ENCODE measurements at places on chromosomes 2 and 18. TPM values are rescaled to one million over a fixed set of nuclear protein-coding genes. Genes with fewer than 3 reads are reported as not detected.

ASB18 gene
- total RNA-seq = not detected

CELF4 gene
- total RNA-seq = 3.0 TPM

PIK3C3 gene
- total RNA-seq = 18.6 TPM

PROKR1 gene
- not detected for total RNA-seq

CROCC2 gene
- 0.04 TPM for total RNA-seq

CCDC93 gene
- 28.6 TPM for total RNA-seq

DNA sequence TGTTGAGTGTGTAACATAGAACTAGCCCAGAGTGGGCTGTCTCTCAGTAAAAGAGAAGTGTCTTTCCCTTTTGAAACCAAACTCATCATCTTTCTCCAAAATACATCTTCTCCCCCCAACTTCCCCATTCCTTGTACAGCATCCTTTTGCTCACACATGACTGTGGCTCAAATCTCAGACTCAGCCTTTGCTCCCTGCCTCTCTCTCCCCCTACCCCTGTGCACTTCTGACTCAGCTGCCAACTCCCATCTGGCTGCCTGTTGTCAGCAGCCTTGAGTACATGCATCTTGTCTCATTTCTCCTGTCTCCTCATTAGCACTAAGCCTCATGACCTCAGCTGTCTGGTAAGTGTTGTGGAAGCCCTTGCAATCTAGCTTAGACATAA is 18.1 kb upstream of the MGAT4A start:
- H3K36me3 ChIP-seq = no peaks in the 10 kb centered on the region
- H3K4me3 ChIP-seq = no peak overlapping the region
- no peaks in the 10 kb centered on the region for H3K27me3 ChIP-seq
- DNase-seq = no peak
- no peak overlapping the region for H3K27ac ChIP-seq

DNA sequence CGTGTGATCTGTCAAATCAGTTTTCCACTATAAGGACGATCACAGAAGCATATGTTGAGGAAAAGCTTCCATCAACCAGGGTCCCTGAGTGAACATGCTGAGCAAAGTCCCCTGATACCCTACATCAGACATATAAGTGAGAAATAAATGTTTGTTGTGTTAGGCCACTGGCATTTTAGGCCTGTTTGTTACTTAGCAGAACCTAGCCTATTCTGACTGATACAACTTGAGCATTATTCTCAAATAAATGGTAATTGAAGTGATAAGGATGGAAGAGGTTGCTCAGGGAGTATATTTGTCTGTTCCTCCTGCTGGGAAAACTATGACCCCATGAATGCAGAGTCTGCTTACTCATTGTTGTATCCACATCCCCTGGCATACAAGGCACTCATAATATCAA is 106.4 kb downstream of the LOXHD1 start:
- no peaks in the 10 kb centered on the region for H3K4me1 ChIP-seq
- no peaks in the 10 kb centered on the region for H3K27me3 ChIP-seq
- H3K4me3 ChIP-seq = no peak overlapping the region
- H3K36me3 ChIP-seq = no peaks in the 10 kb centered on the region

DNA sequence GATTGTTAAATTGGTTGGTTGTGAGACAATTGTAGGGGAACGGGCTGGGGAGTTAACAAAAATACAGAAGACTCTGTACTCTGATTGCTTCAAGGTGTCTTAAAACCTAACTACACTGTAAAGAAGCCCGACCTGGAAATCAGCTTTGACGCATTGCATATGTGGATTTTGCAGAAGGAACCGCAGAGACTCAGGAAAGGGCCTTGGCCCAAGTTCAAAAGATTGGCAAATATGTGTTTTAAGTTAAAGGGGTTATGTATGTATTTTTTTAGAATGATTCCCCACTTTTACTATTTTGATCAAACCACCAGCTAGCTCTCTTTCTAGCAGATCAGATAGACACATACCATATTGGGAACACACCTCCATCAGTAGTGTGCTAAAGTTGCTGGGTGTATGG is 18.0 kb upstream of the EDAR start:
- no peak overlapping the region for H3K4me3 ChIP-seq
- no peak for DNase-seq
- no peak overlapping the region for H3K27ac ChIP-seq
- H3K4me1 ChIP-seq = no peaks in the 10 kb centered on the region
- H3K27me3 ChIP-seq = no peaks in the 10 kb centered on the region

DNA sequence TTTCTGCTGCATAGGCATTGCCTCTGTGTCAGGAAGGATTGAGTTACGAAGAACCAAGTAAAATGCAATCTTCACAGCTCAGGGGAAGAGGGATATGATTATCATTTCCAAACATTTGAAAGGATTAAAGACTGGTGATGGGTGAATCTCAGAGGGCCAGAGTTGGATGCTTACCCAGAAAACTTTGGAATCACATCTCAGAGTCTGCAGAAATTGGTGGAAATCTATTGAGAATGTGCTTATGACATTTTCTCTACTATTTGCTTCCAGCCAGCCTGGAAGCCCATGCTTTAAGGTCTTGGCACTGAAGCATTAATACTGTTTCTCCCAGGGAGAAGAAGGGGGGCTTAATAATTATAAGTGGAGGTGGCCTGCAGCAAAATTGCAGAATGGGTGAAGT is 1301.4 kb upstream of the PIK3C3 start:
- DNase-seq = no peak
- no peak overlapping the region for H3K27ac ChIP-seq
- no peaks in the 10 kb centered on the region for H3K4me1 ChIP-seq
- H3K27me3 ChIP-seq = no peaks in the 10 kb centered on the region

DNA sequence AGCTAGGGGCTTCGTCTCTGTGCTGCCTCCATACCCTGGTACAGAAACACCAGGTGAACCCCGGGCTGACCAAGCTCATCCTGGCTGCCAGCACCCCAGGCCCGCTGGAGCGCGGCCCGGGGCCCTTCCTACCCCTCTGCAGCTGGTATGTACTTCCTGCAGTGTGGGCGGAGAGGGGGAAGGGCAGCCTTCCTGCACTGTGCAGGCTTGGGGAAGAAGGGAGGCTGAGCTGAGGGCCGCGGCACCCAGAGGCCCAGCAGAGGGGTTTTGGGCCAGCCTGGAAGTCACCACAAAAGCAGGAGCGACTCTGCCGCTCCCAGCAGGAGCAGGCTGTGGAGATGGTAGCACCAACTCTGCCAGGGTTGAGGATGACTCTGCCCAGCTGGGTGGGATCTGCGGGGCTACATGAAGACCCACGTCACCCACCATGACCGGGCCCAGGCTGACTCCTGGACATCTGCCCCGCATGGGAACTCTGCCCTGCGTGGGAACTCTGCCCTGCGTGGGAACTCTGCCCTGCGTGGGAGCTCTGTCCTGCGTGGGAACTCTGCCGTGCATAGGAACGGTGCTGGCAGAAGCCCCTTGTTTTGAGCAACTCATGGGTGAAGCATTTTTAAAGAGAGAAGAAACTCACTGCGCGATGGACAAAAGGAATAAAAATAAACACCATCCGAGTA is 273.3 kb downstream of the NDUFA10 start:
- no peak overlapping the region for H3K27ac ChIP-seq
- H3K4me3 ChIP-seq = no peak overlapping the region
- no peaks in the 10 kb centered on the region for H3K4me1 ChIP-seq
- H3K27me3 ChIP-seq = no peaks in the 10 kb centered on the region

DNA sequence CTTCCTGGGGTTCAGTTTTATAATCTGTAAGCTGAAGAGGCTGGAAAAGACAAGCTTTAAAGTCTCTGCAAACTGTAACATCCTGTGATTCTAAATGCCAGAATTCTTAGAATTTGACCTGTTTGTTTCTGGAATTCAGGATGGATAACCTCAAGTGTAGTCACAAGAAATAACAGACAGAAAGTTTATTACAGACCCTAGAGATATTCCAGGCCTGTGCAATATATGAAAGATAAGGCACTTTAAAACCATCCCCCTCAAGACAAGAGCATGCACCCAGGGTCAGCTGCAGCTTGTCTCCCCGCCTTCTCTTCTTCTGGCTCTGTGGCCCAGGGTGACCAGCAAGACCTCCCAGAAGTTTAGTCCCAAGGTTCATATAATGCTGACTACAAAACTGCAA is 298.7 kb upstream of the ACVR2A start:
- no peaks in the 10 kb centered on the region for H3K4me1 ChIP-seq
- H3K27ac ChIP-seq = no peak overlapping the region
- no peak for DNase-seq
- H3K36me3 ChIP-seq = no peaks in the 10 kb centered on the region
- no peaks in the 10 kb centered on the region for H3K27me3 ChIP-seq
- H3K4me3 ChIP-seq = no peak overlapping the region

- no peaks in the 10 kb centered on the region for H3K4me1 ChIP-seq
- no peaks in the 10 kb centered on the region for H3K36me3 ChIP-seq
- no peaks in the 10 kb centered on the region for H3K27me3 ChIP-seq
- H3K27ac ChIP-seq = no peak overlapping the region
- no peak for DNase-seq
Measured at GRCh38 chr2:106362789-106363188, 105.4 kb downstream of the RGPD3 start.

DNA sequence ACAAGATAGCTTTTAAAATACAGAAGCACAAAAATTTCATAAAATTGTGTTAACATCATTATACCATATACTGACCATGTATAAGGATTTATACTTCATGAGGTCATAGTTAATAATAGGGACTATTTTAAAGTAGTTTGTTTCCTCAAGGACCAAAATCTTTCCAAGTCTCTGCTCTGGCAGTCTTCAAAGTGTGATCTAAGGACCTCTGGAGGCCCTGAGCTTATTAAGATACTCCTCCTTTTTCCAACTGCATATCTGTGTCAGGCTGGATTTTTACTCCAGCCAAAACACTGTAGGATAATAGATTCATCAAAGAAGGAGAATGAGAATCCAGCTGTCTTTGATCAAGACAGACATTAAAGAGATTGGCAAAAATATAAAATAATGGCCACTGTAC is 1.7 kb upstream of the SCYGR2 start:
- no peaks in the 10 kb centered on the region for H3K36me3 ChIP-seq
- no peaks in the 10 kb centered on the region for H3K4me1 ChIP-seq
- H3K27ac ChIP-seq = no peak overlapping the region
- no peak for DNase-seq
- no peaks in the 10 kb centered on the region for H3K27me3 ChIP-seq

GRCh38 chr2:190829642-190830041 is 51.0 kb upstream of the GLS start:
- no peak overlapping the region for H3K27ac ChIP-seq
- no peak for DNase-seq
- no peak overlapping the region for H3K4me3 ChIP-seq
- no peaks in the 10 kb centered on the region for H3K36me3 ChIP-seq
- H3K27me3 ChIP-seq = no peaks in the 10 kb centered on the region

- H3K36me3 ChIP-seq = no peaks in the 10 kb centered on the region
- peaks cover 6% of the 10 kb centered on the region for H3K4me1 ChIP-seq
- no peaks in the 10 kb centered on the region for H3K27me3 ChIP-seq
- H3K4me3 ChIP-seq = no peak overlapping the region
- peak; percentile 77 for DNase-seq
Measured at GRCh38 chr18:6943143-6943542, 174.5 kb downstream of the LAMA1 start.

- H3K4me3 ChIP-seq = no peak overlapping the region
- no peaks in the 10 kb centered on the region for H3K36me3 ChIP-seq
- no peak overlapping the region for H3K27ac ChIP-seq
Measured at GRCh38 chr2:7430869-7431641, 513.8 kb downstream of the RNF144A start.

- no peaks in the 10 kb centered on the region for H3K4me1 ChIP-seq
- no peak overlapping the region for H3K4me3 ChIP-seq
Measured at GRCh38 chr2:22329211-22330154, 1055.5 kb upstream of the KLHL29 start.

DNA sequence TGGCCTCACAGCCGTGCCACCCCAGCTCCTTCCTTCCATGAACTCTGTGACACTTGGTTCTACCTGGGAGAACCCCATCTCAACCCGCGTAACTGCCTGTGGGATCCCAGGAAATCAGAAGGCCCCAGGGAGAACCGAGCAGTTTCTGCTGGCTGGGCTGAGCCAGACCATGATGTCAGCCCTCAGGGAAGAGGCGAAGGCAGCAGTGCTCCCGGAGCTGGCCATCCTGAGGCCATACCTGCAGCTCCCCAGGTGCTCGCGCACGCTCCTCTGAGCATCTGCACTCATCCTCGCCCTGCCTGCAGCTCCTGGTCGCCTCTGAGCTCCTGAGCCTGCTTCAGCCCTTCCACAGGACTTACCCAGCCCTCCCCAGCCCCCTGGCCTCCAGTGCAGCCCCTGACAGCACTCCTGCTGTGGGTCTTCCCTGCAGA is 186.1 kb downstream of the SEPTIN10 start:
- no peaks in the 10 kb centered on the region for H3K27me3 ChIP-seq
- no peak overlapping the region for H3K27ac ChIP-seq
- no peak for DNase-seq

DNA sequence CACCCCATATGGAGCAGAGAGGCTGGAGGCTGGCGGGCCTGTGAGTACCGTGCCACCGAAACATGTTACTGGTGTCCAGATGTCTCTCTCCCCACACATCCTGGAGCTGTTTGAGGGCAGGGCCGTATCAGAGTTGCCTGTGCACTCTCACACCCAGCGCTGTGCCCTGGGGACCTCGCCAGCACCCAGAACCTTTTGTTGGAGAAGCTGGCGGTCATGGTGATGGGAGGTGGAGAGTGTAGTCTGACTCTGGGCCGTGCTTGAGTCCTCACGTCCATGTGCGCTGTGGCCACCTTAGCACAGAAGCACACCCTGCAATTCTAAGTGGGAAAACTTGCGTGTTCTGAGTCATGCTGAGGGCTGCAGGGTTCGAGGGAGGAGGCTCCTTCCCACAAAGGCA is 259.2 kb downstream of the NDUFA10 start:
- DNase-seq = no peak
- H3K36me3 ChIP-seq = no peaks in the 10 kb centered on the region
- H3K27ac ChIP-seq = no peak overlapping the region
- H3K27me3 ChIP-seq = no peaks in the 10 kb centered on the region
- H3K4me1 ChIP-seq = no peaks in the 10 kb centered on the region

DNA sequence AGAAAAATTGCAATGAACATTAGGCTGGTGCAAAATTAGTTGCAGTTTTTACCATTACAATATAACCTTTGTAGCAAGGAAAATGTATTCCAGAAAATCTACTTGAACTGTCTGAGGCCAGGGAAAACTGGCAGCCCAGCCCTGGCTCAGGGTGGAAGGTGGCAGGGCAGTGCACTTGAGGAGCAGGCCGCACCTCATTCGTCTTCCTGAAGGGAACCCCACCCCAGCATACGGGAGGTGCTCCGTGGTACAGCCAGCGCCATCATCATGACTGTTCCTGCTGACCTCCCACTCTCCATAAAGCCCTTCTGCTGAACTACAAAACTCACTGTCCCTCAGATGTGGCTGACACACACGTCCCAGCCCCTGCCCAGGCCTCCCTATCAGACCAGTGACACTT is 65.9 kb upstream of the TFCP2L1 start:
- H3K27ac ChIP-seq = no peak overlapping the region
- no peak overlapping the region for H3K4me3 ChIP-seq
- no peak for DNase-seq

- no peak overlapping the region for H3K4me3 ChIP-seq
- no peaks in the 10 kb centered on the region for H3K27me3 ChIP-seq
- no peak overlapping the region for H3K27ac ChIP-seq
- no peaks in the 10 kb centered on the region for H3K4me1 ChIP-seq
- DNase-seq = no peak
- no peaks in the 10 kb centered on the region for H3K36me3 ChIP-seq
Measured at GRCh38 chr2:60298006-60298696, 255.3 kb downstream of the BCL11A start.

DNA sequence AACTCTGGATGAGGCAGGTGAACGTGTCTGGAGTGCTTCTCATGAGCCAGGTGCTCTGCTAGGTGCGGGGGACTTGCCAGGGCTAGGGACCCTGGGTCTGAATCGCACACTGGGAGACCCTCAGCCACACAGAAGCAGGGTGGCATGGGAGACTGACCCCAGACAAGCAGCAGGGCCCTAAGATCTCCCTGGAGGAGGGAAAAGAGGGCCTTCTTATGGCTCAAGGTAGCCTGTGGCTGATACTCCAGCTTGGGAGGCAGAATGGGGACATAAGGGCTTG is 12.8 kb upstream of the CIB4 start:
- no peaks in the 10 kb centered on the region for H3K4me1 ChIP-seq
- H3K36me3 ChIP-seq = no peaks in the 10 kb centered on the region
- H3K4me3 ChIP-seq = no peak overlapping the region
- no peak for DNase-seq
- no peak overlapping the region for H3K27ac ChIP-seq

Data from pancreas (tissue), 10 donors.